ENCODE measurements at places on chromosomes 3 and 15.

- DNase-seq, result no peak
Measured at GRCh38 chr3:170670504-170670903, 84.6 kb upstream of the SLC7A14 start.

DNA sequence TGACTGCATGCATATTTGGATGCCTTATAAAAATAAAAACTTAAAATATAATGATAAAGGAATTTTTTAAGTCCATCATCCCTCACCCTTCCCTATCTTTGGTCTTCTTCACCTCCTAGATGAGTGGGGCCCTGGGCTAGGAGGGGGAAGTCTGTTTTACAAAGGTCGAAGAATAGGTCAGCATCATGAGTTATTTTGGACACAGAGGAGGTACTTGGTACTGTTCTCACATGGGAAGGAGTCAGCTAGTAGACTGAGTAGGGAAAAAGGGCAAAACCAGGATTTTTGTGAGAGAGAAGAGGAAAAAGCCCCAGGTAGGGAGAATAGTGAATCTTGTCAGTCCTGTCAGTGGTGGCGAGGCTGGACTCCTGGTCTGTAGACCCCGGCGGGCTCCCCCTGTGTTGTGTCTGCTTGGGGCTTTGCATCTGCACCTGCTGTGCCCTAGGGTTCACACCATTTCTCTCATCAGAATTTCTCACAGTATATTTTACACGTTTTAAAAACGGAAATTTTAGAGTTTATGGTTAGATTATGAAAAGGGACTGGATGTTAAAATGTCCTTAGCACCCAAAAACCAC is 17.2 kb downstream of the GCSAM start:
- DNase-seq, result no peak

GRCh38 chr3:71219744-71220638 is 363.5 kb downstream of the FOXP1 start:
- DNase-seq, result no peak

DNA sequence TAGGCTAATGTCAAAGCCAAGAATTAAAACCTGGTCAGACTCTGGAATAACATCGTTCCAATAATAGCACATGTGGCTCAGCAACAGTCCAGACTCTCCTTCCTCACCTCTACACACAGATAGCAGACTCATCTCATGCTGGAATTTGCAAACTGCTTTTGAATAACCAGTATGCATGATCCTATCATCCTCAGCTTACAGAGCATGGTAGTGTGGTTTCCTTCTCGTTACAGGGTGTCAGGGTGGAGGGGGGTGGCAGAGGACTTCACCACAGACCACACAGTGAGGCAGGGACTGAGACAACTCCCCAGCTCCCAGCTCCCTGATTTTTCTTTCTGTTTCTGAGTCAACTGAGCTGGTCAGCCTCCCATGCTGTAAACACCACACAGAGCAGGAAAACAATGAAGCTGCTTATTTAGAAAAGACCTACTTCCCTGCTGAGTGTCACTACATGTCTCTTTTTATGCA is 101.6 kb downstream of the RPL22L1 start:
- no peak for DNase-seq

DNA sequence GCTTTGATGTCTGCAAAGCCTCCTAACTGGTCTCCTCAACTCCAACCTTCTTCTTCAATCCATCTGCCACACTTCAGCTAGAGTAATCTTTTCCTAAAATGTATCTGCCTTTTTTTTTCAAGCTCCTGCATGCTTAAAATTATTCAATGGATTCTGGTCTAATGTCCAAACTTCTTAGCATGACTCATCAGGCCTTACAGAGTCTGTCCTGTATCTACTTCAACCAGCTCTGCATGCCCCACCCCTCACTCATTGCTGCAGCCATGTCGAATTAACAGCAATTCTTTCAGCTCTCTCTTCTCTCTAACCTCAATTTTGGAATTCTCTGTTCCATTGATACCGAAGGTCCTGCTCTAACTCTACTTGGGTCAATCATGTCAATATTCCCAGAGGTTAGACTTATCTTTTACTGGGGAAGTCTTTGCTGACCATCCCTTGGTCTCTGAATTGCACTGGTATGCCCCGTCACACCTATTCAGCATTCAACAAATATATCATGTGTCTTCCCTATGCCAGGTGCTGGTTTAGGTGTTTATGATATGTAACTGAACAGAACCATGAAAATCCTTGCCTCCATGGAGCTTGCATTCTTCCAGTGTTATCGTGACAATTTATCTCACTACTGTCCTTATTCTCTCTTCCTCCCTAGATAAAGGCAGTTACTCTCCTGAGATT is 88.5 kb upstream of the NANOGP8 start:
- DNase-seq, result no peak

DNA sequence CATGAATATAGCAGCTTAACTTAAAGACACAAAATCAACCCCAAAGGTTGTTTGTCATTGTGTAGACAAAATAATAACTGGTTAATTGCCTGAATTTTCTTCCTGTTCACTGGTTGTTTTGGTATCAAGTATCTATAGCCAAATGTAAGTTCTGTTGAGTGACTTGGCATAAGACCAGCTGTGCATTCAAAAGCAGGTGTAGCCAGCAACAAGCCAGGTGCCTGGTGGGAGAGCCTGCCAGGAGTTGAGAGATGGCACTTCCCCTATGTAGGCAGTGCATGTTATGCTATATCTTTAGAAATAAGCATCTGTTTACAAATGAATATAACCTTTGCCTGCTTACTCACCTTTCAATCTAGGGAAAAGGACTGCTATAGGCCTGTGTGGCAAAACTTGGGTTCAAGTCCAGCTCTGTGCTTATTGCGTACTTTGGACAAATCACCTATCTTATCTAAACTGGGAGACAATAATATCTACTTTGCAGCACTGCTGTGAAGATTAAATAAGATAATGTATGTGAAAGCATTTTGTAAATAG is 84.9 kb upstream of the TBL1XR1 start:
- no peak for DNase-seq

GRCh38 chr3:142984255-142984654 is 17.1 kb upstream of the U2SURP start:
- DNase-seq, result no peak

DNA sequence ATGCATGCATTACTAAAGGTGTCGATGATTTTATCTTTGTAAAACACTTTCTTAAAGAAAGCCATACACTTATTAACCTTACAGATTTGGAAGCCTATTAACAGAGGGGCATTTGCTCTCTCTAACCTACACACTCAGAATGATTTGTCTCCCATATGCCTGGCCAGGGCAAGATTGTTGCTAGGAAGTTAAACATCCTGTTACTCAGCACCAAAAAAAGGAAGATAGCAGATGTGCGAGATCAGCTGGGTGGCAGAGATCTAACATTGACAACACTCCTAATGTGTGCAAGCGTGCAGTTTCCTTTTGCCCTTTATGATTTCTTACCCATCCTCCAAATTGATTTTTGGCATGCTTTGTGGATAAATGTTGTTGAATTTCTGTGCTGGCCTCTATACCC is 73.9 kb upstream of the TMEM108 start:
- DNase-seq, result no peak

- no peak for DNase-seq
Measured at GRCh38 chr3:45132568-45133211, 13.5 kb downstream of the CDCP1 start.

DNA sequence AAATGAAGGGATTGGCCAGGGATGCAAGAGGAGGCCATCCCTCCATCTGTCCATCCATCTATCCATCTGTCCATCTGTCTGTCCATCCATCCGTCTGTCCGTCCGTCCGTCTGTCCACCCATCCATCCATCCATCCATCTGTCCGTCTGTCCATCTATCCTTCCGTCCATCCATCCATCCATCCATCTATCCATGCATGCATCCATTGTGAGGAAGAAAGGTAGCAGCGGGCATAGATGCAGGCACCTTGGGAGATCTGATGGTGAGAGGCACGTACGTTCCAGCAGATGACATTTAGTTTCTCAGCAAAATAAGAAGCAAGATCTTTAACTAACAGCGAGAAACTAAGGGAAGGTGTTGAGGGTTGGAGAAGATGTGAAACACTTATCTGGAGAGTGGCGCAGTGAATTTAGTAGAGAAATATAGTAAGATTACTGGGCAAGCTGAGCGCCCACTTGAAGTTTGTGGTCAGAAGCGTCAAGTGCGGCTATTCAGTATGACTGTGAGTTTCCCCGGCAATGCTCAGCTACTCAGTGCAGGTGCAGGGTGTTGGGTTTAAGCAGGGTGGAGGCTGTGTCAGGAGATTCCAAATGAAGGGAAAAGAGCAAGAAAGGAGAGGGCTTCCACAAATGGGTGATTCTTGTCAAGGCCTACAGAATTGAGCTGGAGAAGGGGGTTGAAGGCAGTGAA is 22.4 kb upstream of the SRP14 start:
- no peak for DNase-seq

GRCh38 chr3:126119008-126119675 is 35.2 kb upstream of the SLC41A3 start:
- no peak for DNase-seq

DNA sequence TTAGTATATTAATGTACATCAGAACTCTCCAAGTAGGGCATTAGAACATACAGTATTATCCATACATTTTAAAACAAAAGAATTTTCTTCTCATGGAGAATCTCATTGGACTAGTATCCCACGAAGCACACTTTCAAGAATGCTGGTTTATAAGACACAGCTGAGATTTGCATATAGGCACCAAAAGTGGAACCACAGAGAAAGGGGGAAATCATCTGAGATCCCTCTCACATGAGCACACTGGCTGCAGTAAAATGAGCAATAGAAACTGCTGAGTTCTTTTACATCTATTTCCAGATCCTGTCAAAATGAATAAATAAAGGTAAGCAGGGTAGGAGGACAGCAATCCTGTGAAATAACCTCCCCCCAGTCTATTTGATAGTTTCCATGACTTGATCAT is 665.3 kb downstream of the FHIT start:
- no peak for DNase-seq
